ENCODE measurements at places on chromosomes 6 and 20.
A peak's percentile ranks its signal among the peaks of the same experiment; 100 is the strongest.

- no peak for DNase-seq
Observed at GRCh38 chr20:32474009-32474716, 111.0 kb downstream of the NOL4L start.

DNA sequence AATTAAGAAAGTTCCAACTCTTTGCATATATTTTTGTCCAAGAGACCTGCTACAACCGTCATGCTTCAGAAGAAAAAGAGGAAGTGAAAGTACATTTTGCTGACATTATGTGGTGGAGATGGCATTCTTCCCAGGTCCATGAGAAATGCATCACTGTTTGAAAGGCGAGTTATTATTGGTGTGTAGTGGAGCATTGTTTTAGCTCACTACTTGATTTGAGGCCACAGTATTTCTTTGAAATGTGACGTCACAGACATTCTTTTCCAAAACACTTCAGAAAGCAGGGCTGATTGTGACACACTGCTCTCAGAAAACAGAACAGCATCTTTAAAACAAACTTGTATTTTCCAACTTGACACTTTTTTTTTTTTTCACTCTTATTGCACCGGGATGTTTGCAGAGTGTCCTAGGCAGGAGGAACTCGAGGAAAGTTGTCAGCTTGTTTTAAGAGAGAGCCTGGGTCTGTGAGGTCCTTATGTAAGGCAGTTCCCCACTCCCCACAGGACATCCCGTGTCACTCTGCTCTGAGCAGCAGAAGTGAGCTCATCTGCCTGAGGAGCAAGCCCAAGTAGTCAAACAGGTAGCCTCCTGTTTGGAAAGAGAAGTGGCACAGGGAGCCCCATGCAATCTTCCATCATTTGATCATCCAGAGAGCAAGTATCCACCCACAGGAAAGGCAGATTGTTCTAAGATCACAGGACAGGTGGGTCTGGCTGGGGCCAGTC, 1.1 kb downstream of the SPTLC3 start:
- no peak for DNase-seq

GRCh38 chr6:34514593-34515472, 41.3 kb downstream of the SPDEF start:
- DNase-seq = no peak

- no peak for DNase-seq
Observed at GRCh38 chr6:9675122-9675521, 739.8 kb downstream of the TFAP2A start.

GRCh38 chr20:57435498-57436222, 44.5 kb downstream of the RBM38 start:
- peak; percentile 27 for DNase-seq

- no peak for DNase-seq
Observed at GRCh38 chr6:160265869-160266476, 7.4 kb upstream of the SLC22A2 start.

- DNase-seq = peak; percentile 11
Observed at GRCh38 chr6:144285798-144286502, 815 bp downstream of the UTRN start.

DNA sequence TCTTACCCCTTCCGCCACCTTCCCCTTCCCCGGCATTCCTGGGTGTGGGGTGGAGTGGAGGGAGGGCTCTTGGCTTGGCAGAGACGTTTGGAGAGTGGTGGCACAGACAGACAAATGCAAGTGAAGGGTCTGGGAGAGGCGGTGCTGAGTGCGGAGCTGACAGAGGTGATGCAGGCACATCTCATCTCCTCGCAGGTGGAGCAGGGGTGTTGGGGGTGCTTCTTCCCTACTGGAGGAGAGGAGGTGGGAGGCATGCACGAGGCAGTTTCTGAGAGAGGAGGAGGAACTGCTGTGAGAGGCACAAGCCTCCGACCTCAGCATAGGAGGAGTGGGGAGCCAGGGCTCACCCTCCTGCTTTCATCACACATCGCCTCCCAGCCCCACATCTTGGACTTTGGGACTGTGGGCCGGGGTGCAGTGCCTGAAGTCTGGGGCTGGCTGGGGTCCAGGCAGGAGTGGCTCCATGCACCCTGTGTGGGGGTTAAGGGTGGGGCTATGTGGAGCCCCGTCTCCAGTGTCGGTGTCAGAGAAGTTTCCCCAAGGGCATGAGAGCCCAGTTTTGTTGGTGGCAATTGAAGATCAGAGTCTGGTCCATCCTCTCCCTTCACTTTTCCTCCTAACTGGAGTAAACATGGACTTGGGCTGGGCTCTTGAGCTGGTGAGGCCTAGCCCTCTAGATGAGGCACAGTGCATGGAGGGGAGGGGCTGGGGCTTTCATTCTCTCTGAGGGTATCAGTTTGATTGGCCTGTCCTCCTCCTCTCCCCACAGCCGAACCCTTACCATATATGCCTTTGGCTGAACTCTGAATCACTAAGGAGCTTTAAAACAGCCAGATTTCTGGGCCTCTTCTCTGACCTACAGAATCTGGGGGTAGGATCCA, 20.2 kb upstream of the SLC22A7 start:
- DNase-seq = no peak

DNA sequence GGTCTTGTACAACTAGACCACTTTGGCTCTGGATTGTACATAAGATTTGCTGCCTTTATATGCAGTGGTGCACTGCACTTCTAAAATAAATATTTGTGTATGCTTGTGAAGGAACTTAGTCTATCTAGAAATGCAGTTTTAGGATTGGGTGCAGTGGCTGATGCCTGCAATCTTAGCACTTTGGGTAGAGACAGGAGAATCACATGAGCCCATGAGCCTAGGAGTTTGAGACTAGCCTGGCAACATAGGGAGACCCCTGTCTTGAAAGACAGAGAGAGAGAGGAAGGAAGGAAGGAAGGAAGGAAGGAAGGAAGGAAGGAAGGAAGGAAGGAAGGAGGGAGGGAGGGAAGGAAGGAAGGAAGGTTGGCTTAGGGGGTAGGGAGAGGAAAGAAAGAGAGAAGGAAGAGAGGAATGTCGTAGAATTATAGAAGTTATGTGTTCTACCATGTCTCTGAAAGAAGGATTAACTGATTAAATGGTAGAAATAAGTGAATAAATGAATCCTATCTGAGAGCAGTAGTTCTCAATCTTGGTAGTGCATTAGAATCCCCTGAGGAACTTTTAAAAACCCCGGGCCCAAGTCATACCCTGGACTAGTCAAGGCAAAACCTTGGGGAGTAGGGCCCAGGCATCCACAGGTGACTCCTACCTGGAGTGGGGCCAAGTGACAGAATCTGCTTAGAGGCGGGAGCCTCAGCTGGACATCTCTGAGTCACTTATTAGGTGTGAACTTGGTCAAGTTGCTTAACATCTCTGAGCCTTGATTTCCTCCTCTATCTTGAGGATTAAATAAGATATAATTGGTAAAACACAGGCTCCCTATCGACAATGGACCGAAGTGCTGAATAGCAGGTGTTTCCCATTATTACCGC, 130.3 kb downstream of the ZNF217 start:
- DNase-seq = no peak

- DNase-seq = no peak
Observed at GRCh38 chr6:100115407-100116101, 121.5 kb upstream of the MCHR2 start.

- no peak for DNase-seq
Observed at GRCh38 chr6:149053848-149054558, 263.5 kb upstream of the TAB2 start.

GRCh38 chr20:51096582-51097267, 73.8 kb upstream of the KCNG1 start:
- DNase-seq = no peak

DNA sequence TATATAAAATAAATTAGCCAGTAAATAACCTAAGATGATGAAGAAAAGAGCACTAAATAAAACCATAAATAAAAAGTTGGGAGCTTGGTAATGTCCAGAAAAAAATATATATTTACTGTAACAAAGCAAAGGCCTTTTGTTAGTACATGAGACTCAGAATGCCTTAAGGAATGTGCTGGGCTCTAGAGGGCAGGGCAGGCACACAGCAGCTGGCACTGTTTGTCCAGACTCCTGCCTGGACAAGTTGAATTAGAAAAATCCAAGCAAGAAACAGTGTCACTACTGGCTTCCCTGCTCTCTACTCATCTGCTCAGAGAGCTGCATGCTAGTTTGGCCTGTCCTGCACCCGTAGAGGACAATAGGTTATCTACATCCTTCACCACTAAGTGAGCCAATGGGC, 8.8 kb downstream of the DEFB129 start:
- no peak for DNase-seq

GRCh38 chr20:23150304-23151007, 64.3 kb upstream of the CD93 start:
- DNase-seq = no peak

DNA sequence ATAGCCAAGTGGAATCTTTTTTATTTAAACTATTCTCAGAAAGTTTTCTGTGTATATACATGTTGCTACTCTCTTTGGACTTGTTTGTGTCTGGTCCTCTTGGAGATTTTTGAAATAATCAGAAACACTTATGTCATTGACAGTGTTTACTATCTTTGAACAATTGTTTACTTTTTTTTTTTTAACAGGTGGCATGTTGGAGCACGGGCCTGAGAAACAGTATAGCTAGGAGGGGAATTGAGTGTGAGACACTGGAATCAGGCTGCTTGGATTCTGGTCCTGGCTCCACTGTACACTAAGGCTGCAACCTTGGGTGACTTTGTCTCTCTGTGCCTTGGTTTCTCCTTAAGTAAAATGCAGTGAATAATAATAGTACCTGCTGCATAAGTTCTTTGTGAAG, 279.6 kb downstream of the PRL start:
- no peak for DNase-seq

GRCh38 chr6:133591275-133591674, 297.6 kb upstream of the TCF21 start:
- no peak for DNase-seq

DNA sequence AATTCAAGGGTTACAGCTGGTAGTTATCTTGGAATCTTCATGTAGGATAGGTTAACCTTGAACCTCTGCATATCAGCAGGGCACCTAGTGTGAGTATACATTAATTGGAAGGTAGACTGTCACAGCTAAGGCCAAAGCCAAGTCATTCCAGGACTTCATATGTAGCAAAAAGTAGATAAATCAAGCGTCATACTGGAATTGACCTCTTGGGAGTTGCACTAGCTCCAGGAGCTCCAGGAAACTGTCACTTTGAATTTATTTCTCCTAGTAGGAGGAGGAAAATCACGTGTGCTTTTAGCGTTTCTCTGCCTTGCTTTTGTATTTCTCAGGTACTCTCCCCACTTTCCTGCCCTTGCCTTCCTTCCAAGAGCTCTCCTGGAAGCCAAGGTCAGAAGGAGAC, 30.3 kb downstream of the RIPOR2 start:
- DNase-seq = no peak

- no peak for DNase-seq
Observed at GRCh38 chr6:75503291-75503690, 9.7 kb upstream of the FILIP1 start.

GRCh38 chr6:40577672-40578071, 9.5 kb downstream of the LRFN2 start:
- DNase-seq = no peak

GRCh38 chr6:110039364-110039980, 61.4 kb downstream of the GPR6 start:
- peak; percentile 74 for DNase-seq

DNA sequence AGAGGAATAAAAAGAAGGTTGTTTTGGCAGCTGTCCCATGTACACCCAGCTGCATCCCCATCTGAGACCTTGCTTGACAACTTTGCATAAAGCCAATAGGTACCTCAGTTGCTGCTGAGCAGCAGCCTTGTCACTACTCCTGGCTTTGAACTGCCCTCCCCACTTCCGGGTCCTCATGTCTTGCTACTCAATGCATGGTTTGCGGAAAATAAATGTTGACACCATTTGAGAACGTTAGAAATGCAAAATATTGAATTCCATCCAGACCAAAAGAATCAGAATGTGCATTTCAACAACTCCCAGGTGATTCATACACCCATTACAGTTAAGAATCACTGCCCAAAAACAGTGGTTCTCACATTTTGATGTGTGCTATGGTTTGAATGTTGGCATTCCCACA, 32.9 kb downstream of the GPX5 start:
- no peak for DNase-seq

- DNase-seq = no peak
Observed at GRCh38 chr6:105803442-105803841, 282.7 kb upstream of the PRDM1 start.

- no peak for DNase-seq
Observed at GRCh38 chr20:18609741-18610140, 21.9 kb downstream of the DTD1 start.

- no peak for DNase-seq
Observed at GRCh38 chr20:19828232-19828631, 70.2 kb downstream of the RIN2 start.

- DNase-seq = no peak
Observed at GRCh38 chr6:169064194-169064593, 189.5 kb downstream of the THBS2 start.

- DNase-seq = no peak
Observed at GRCh38 chr6:48111143-48111506, at the start of gene PTCHD4. PTCHD4 (minus strand) TSS chr6:48111197; CDS start chr6:48068957, 42,240 bp downstream.

- DNase-seq = no peak
Observed at GRCh38 chr6:89887452-89888137, 6.7 kb upstream of the GJA10 start.

DNA sequence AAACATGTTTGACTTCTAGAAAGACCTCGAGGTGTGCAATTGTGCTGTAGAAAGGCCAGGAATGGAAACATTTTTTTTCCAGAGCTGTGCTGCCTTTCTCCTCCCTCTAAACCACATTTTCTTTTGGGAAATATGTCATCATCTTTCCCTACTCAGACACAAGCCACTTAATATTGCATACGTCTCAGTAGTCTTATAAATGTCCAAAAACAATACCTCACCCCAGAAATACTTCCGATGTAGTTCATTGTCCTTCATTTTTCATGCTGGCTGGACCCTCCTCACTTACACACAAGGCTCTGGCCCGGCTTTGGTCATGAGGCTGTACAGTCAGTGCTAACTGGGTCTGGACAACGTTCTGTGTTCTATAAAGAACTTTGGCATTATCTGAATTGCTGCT, 126.4 kb downstream of the SCML4 start:
- DNase-seq = no peak

DNA sequence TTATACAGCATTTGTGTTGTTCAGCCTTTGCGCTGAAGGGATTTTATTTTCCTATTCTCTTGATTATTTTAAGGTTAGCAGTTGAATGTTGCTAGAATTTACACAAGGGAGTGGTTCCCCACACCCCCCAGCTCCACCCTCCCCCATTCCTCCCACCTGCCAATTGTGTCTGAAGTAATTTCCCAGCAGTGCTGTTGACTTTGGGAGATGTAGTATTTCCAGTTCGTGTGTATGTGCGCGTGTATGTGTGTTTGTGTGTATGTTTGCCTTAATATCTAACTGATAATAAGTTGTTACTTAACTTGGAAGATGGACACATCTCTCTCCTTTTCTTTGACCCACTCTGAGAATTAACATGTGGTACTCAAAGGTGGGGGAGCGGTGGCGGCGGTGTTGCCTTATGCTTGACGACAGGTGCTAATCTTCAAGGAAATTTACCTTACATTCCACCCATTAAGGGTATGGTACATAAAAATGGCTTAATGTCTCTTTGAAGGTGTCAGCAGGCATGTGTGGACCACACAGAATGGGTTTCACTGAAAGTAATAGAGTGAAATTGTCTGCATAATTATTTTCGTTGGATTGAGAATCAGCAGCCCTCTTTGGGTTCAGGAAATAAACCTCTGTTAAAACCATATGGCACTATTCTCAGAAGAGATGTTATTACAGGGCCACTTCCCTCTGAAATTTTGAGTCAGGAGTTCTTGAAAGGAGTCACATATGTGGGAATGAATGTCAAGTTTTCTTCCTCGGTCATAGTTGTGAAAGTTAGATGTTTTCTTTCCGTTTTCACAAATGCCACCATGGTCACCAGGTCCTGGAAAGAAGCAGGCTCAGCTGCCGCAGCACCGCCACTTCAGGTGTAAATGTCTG, 95.6 kb upstream of the SUPT3H start:
- DNase-seq = no peak

GRCh38 chr6:75115481-75115880, 90.4 kb downstream of the COL12A1 start:
- DNase-seq = no peak

All from activated T-cell treated with anti-CD3 and anti-CD28 coated beads for 1 hour (primary cell).